T-helper 9 cell (primary cell): ENCODE measurements at places on chromosomes 16 and 17.

DNA sequence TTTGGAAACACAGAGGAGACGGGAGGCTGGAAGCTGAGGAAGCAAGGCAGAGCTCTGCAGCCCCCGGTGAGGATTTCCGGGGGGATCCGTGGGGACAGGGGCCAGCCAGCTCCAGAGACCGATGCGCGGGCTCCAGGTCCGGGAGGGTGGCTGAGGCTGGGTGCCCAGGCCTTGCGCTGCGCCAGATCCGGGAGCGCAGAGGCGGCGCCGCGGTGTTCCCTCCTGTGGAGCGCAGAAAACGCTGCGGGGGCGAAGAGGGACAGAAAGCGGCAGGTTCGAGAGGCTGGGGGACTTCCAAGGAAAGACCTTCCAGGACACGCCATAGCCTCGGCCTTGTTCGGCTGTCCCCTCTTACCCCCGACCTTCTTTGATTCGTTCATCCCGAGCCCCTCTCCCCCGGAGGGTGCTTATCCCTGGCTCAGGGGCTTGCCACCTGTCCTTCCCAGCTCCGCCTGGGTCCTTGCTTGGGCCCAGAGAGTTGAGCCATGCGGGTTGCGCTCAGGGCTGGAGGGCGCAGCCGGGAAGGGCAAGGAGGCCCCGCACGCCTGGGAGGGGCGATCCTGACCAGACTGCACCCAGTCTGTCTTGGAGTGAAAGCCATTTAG is 697 bp upstream of the SHISA9 start:
- DNase-seq, result no peak

GRCh38 chr16:48101069-48101674 is 54.6 kb downstream of the ABCC12 start:
- DNase-seq, result no peak

- no peak for DNase-seq
These were observed 15.5 kb downstream of the RPRML start for GRCh38 chr17:46963571-46963970.

- DNase-seq, result no peak
These were observed 10.9 kb downstream of the ADGRG1 start for GRCh38 chr16:57639172-57639887.

- DNase-seq, result no peak
These were observed 13.4 kb upstream of the TMEM170A start for GRCh38 chr16:75477680-75478473.

DNA sequence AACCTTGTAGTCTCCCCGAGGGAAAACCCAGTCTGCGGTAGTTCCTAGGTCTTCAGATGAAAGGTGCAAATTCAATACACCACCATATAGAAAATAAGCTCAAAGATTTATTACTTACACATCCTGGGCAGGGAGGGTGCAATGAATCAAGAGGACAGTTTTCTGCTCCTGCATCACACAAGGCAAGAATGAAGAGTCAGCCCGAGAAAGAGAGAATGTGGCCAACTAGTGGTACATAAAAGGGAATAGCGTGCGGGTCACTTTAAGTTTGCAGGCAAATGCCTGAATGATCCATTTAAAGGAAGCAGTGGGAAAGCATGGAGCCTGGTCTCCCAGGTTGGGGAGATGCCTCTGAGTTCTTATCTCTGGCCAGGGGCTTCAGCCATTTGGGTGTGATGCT is 403.4 kb downstream of the GRIN2A start:
- no peak for DNase-seq

DNA sequence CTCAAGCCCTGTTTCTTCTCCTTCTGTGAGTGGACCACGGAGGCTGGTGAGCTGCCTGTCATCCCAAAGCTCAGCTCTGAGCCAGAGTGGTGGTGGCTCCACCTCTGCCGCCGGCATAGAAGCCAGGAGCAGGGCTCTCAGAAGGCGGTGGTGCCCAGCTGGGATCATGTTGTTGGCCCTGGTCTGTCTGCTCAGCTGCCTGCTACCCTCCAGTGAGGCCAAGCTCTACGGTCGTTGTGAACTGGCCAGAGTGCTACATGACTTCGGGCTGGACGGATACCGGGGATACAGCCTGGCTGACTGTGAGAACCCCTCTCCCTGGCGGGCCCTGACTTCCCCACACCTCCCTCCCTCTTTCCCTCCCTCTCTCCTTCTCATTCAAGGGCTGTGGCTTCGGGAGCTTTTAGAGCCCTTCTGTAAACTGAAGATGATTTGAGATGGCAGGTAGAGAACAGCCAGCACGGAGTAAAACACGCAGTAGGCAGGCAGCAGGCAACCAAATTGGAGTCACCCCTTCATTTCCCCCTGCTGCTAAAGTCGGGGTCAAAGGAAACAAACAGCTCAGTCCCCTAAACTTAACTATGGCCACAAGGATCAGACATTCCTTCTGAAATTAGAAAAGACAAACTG is 3.9 kb downstream of the SPACA3 start:
- no peak for DNase-seq
